ENCODE measurements at places on chromosomes 11 and 22.

- no peaks in the 10 kb centered on the region for H3K27me3 ChIP-seq
- no peak overlapping the region for H3K27ac ChIP-seq
- no peak for DNase-seq
- no peak overlapping the region for H3K4me3 ChIP-seq
- no peaks in the 10 kb centered on the region for H3K36me3 ChIP-seq
- H3K4me1 ChIP-seq, result no peaks in the 10 kb centered on the region
Observed at GRCh38 chr11:60769811-60770210, 13.1 kb downstream of the MS4A15 start.

DNA sequence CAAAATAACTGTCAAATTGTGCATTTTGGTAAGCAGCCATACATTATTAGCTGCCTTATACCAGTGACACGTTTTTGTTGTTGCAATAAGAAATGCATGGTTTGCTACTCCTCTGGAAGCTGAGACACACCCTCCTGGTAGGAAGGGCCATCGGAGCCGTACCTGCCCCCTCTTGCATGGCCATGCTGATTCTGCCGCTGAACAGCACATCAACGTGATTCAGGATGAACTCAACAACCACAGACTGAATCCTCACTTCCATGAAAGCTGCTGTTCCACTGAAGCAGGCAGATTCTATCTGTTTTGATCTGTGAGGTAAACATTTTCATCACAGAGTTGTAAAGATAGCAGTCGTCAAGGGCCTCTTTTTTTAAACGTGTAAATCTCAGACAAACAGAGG, 38.6 kb upstream of the TP53AIP1 start:
- H3K27ac ChIP-seq, result no peak overlapping the region
- no peaks in the 10 kb centered on the region for H3K4me1 ChIP-seq
- H3K27me3 ChIP-seq, result no peaks in the 10 kb centered on the region
- peaks cover 6% of the 10 kb centered on the region for H3K36me3 ChIP-seq

- DNase-seq, result no peak
- no peaks in the 10 kb centered on the region for H3K4me1 ChIP-seq
- H3K27me3 ChIP-seq, result no peaks in the 10 kb centered on the region
- no peak overlapping the region for H3K4me3 ChIP-seq
- H3K27ac ChIP-seq, result no peak overlapping the region
Observed at GRCh38 chr11:46322759-46323158, 24.5 kb upstream of the DGKZ start.

DNA sequence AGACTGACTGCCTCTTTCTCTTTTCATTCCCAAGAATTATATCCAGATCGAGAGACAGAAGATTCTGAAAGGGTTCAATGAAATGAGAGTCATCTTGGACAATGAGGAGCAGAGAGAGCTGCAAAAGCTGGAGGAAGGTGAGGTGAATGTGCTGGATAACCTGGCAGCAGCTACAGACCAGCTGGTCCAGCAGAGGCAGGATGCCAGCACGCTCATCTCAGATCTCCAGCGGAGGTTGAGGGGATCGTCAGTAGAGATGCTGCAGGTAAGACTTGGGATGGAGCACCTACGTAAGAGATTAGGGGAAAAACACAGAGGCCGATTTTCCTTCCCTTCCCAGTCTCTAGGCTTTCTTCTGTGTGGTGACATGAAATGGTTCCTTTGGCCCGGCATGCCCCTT, 8.7 kb downstream of the TRIM22 start:
- no peak overlapping the region for H3K4me3 ChIP-seq
- H3K4me1 ChIP-seq, result no peaks in the 10 kb centered on the region
- H3K27me3 ChIP-seq, result no peaks in the 10 kb centered on the region
- no peak overlapping the region for H3K27ac ChIP-seq
- H3K36me3 ChIP-seq, result no peaks in the 10 kb centered on the region
- no peak for DNase-seq

DNA sequence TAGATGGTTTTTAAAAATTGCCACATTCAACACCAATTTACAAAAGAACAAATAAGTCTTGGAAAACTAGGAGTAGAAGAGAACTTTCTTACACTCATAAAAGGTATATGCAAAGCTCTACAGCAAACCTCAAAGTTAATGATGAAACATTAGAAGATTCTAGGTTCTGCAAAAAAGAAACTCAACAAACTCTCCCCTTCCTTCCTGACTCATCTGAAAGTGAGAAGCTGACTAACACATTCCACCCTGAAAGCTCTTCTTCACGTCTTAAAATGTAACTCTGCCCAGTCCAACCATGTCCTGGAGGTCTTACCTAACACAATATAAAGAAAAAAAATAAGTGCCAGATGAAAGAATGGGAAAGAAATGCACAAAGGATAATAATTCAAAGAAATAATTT, 218.9 kb upstream of the ISX start:
- DNase-seq, result no peak
- H3K27me3 ChIP-seq, result no peaks in the 10 kb centered on the region
- no peak overlapping the region for H3K27ac ChIP-seq
- H3K4me3 ChIP-seq, result no peak overlapping the region

DNA sequence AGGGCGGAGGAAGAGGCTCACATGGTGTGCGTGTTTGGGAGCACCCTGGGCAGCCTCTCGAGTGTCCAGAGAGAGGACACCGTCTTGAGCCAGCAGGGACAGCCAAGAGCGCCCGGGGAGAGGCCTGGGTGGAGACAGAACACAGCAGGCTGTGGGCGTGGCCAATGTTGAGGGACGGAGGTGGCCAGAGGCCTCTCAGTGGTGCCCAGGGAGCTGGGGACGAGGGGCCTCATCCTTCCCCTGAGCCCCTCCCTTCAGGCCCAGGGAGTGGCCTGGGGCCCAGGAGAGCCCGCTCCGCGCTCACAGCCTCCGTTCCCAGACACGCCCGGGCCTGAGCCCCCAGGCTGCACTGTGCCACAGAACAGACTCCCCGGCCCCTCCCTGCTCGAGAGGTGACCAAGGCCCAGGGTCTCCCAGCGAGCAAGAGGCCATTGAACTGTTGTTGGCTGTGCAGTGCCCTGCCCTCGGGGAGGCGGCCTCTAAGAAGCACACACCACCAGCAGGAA, 48.4 kb downstream of the CDKN1C start:
- H3K36me3 ChIP-seq, result no peaks in the 10 kb centered on the region
- no peak overlapping the region for H3K4me3 ChIP-seq
- DNase-seq, result peak; percentile 91
- peaks cover 15% of the 10 kb centered on the region for H3K4me1 ChIP-seq

Data from thyroid gland (tissue), 4 donors.